Sigmoid colon (tissue), 7 donors: ENCODE measurements at places on chromosomes 6 and 20. TPM values are rescaled to one million over a fixed set of nuclear protein-coding genes. Genes with fewer than 3 reads are reported as not detected.
A peak's percentile ranks its signal among the peaks of the same experiment; 100 is the strongest.

The PHF3 gene
- total RNA-seq = 59.6 TPM

The CLPSL1 gene
- not detected for total RNA-seq

The BPI gene
- 0.99 TPM for total RNA-seq

The B3GAT2 gene
- total RNA-seq = not detected

The PIM1 gene
- 31.0 TPM for total RNA-seq

The TPD52L1 gene
- 61.0 TPM for total RNA-seq

GRCh38 chr6:10882657-10883171 lies 873 bp upstream of the GCM2 start:
- DNase-seq = no peak

DNA sequence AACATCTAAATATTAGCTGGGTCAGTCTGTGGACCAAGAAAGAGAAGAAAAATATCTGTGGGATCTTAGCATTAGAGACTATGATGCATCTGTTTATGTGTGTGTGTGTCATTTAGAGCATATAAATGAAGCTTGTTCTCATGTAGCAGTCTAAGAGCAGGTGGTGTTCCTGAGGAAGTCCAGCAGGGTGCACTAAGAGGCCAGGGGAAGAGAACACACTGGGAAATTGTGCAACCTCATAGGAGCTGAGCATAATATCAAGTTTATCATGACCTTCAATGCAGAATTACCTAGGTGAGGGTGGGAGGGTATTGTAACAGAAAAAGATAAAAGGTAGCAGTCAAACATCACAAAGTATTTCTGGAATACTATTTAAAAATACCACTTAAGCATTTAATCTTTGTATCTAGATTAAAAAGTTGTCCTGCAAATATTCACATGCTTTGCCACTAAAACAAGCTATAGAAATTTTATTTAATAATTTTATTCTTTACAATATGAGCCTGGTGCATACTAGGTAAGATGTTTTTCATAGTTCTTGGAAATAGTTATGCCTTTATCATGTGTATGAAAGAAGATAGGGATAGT lies 80.5 kb downstream of the SMPDL3A start:
- no peak for DNase-seq

DNA sequence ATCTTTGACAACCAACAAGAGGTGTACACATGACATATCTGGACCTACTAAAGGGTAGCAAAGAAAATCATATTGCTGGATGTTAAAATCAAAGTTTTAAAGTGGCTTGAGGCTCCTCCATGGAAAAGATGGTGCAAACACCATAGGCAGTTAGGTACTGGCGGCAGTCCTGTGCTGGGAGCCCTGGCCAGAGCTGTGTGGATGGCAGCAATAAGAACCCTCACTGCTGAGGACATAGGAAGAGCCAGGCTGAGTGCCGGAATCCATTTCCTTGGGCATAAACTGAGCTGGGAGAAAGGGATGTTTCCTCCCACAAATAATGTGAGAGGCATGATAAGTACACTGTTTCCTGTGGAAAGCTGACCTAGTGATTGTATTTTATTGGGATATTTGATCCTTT lies 89.9 kb downstream of the ARID1B start:
- DNase-seq = no peak

DNA sequence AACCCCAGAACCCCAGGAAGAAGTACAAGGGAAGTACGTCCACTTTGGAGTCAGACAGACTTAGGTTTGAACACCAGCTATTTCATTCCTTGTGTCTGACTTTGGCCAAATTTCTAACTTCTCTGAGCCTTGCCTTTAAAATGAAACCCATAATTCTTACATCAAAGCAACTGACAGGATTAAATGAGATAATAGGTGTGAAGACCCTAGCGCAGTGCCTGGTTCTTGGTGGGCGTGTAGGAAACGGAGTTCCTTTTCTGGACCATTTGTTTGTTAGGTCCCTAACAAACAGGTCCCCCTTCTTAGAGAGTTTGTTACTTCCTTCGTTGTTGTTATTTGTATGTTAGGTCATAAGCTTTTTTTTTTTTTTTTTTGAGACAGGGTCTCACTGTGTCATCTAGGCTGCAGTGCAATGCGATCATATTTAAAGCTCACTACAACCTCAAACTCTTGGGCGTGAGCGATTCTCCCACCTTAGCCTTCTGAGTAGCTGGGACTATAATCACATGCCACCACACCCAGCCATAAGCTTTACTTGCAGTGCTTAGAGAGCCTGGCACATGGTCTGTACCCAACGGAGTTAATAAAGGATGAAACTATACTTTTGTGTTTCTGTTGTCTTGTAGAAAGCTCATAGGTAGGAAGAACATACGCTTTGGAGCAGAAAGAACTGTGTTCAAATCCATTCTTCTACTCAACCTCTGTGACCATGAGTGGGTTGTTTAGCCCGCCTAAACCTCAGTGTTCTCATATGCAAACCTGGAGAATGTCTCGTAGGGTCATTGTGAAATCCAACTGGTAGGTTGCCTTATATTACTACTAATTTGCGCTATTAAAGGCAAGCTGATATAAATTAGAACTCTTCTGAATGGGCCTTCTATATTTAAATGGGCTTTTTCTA lies 21.8 kb upstream of the MROH8 start:
- DNase-seq = no peak

DNA sequence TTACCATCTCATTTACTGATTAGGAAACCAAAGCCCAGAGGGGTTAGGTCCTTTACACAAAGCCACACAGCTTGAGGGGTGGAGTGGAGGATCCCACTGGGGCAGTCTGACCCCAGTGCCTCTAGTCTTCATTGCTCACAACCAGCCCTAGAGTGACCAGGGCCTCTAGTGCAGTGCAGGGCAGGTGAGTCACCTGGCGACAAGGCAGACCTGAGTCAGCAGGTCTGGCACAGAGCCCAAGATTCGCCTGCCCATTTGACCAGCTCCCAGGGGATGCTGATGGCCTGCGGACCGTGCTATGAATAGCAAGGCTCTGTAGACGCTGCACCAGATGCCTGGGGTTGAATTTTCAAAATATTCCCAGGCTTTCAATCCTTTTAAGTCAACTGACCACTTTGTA lies 29.9 kb downstream of the CDH26 start:
- no peak for DNase-seq

DNA sequence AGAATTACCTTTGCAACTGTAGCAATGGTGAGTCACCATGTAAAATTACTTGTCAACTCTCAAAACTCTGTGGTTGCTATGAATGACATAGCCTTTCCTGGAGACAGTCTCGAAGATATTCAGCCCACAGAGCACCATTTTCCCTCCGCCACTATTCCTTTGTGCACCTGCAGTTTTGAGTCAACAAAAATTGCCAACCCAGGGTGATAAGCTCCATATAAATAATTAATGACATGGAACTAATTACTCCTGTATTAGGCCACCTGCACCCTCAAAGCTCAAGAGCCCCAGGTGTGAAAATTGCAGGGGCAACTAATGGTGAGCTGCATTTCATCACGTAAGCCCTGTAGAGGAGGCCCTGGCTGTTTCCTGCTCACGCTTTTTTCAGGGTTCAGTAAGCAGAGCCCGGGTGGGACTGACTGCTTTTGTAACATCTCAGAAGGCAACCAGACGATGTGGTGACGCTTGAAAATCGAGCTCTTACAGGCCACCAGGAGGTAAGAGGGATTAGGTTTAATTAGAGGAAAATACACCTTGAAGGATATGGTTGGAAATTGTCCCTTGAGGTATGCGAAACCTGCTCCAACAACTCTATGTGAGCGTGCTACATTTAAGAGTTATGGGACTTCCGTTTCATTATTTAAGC lies 70.8 kb downstream of the BMP2 start:
- DNase-seq = no peak

GRCh38 chr6:22828179-22829062 lies 259.1 kb downstream of the HDGFL1 start:
- no peak for DNase-seq

DNA sequence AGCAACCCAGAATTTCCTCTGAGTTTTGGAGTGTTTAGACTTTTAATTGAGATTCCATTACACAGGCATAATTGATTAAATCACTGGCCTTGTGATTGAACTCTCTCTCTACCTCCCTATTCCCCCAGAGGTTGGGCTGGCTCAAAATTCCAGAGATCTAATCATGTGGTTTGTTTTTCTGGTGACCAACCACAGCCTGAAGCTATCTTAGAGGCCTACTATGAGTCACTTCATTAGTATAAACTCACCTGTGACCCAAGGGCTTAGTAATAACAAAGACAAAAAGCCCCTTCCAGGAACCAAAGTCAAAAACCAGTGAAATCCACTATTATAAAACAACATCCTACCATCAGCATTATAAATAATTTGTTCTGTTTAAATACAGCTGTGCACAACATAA lies 992.5 kb upstream of the CITED2 start:
- DNase-seq = no peak

- no peak for DNase-seq
These were observed 42.2 kb upstream of the ADIG start for GRCh38 chr20:38538789-38539188.

DNA sequence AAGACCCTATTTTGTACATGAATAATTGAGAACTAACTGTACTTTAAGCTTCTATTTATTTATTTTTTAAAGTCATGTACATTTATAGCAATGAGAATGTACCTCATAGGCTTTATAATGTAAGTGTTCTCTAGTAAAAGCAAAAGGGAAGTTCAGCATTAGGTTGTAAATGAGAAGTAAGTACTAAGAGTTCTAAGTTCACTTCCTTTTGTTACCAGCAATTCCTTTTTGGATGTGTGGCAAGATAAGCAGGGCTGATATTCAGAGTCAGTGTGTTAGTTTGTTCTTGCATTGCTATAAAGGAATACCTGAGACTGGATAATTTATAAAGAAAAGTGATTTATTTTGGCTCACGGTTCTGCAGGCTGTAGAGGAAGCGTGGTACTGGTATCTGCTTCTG lies 54.0 kb upstream of the CCN2 start:
- DNase-seq = no peak

GRCh38 chr6:32666420-32667300 lies at the start of gene HLA-DQB1:
Gene HLA-DQB1 (minus strand): TSS chr6:32666657. CDS start chr6:32666607, 50 bp downstream.
- DNase-seq = no peak

DNA sequence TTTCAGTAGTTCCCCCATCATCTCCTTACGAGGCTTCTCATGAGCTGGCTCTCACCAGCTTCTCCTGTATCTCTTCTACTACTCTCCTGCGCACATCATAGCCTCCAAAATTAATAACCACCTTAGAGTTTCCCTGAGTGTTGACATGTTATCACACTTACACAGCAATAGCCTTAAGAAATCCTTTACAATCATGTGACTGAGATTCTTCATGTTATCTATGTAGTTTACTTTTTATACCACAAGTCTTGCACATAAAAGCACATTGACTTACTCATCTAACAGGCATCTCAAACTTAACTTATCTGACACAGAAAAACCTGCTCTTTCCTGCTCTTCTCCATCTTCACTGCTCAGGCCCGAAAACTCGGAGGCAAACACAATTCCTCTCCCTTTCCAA lies 103.7 kb upstream of the TAB2 start:
- DNase-seq = no peak

- DNase-seq = no peak
These were observed 112.9 kb upstream of the DTNBP1 start for GRCh38 chr6:15775741-15776140.

GRCh38 chr20:20395903-20396568 lies 28.1 kb downstream of the INSM1 start:
- no peak for DNase-seq

- peak; percentile 38 for DNase-seq
These were observed 171.9 kb upstream of the PMEPA1 start for GRCh38 chr20:57881466-57882385.

- DNase-seq = no peak
These were observed 491.1 kb upstream of the EYS start for GRCh38 chr6:66198062-66198624.

DNA sequence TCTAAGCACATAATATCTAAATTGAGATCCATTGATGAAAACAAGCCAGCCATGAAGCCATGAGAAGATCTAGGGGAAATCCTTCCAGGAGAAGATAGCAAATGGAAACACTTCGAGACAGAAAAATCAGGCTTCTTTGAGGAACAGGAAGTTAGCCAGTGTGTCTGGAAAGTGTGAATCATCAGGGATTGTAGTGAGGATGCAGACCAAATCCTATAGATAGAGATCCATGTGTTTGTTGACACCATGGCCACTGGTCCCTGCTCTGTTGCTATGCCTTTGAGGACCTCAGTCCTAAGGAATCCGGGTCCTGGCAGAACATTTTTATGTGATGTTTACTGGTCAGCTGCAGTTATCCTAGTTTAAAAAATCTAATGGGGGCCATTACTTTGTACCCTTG lies 6.6 kb upstream of the ELOVL2 start:
- DNase-seq = no peak

- DNase-seq = no peak
These were observed 117.5 kb upstream of the KCNQ5 start for GRCh38 chr6:72504406-72504805.

- peak; percentile 72 for DNase-seq
These were observed 164.9 kb upstream of the RREB1 start for GRCh38 chr6:6942831-6943230.

GRCh38 chr6:2197177-2197671 lies 48.2 kb downstream of the GMDS start:
- no peak for DNase-seq

DNA sequence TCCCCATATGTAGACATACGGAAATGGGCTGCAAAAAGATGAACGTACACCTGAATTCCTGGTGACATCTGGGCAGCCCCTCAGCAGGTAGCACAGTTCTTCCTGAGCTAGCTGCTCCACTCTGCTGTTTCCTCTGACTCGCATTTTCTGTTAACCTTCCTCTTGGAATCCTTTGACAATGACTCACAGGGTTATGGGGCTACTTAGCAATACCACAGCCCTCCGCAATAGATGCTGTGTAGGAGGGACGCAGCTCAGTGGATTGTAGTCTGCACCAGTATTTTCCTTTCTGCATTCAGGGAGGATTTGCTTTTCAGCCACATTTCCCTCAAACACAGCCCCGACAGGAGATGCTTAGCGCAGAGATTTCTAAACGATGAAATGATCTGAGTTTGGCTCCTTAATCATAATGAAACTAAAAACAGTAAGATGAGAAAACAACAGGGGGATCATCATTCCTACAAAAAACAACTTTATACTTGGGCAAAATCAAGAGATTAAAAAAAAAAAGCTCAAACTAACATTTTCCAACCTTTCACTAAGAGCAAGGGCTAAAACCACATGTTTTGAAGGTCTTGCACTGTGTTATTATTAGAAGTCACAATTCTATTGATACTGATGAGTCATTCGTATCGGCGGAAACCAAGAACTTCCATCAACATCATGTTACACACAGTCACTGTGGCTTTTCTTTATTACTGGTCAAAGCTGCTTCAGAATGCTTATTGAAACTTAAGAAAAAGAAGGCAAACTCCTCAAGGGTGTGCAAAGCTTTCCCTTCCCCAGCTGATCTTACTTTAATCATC lies 12.2 kb downstream of the BACH2 start:
- DNase-seq = no peak

DNA sequence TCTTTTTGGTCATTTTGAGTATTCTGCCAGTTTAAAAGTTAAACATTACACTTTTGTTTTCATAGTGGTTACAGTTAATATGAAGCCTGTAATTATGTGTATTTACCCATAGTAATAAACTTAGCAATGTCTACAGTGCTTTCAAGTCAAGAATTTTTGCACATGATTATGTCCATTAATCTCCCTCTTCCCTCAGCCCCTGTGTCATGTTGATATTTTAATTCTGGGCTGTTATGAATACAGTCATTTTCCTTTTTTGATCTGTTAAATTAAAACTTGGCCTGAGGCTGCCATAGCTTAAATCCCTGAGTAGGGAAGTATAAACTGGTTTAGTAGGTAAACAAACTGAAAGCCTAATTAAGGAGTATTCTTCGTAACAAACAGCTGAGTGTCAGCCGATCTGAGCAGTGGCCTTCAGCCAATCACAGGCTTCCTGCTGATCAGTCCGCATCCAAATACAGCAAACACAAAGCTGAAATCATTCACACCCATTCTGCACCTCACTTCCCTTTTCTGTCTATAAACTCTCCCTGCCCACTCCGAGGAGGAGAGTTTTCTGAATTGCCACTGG lies 9.5 kb upstream of the SFT2D1 start:
- no peak for DNase-seq
